NCI-H510A treated with DMSO at 0.1 percent for 48 hours (cell line): ENCODE measurements at places on chromosomes 6 and 20.
A peak's percentile ranks its signal among the peaks of the same experiment; 100 is the strongest.

GRCh38 chr20:45041464-45042337 is 59.2 kb downstream of the KCNS1 start:
- DNase-seq = peak; percentile 12

- no peak for DNase-seq
Observed at GRCh38 chr6:6560909-6561308, 27.6 kb upstream of the LY86 start.

DNA sequence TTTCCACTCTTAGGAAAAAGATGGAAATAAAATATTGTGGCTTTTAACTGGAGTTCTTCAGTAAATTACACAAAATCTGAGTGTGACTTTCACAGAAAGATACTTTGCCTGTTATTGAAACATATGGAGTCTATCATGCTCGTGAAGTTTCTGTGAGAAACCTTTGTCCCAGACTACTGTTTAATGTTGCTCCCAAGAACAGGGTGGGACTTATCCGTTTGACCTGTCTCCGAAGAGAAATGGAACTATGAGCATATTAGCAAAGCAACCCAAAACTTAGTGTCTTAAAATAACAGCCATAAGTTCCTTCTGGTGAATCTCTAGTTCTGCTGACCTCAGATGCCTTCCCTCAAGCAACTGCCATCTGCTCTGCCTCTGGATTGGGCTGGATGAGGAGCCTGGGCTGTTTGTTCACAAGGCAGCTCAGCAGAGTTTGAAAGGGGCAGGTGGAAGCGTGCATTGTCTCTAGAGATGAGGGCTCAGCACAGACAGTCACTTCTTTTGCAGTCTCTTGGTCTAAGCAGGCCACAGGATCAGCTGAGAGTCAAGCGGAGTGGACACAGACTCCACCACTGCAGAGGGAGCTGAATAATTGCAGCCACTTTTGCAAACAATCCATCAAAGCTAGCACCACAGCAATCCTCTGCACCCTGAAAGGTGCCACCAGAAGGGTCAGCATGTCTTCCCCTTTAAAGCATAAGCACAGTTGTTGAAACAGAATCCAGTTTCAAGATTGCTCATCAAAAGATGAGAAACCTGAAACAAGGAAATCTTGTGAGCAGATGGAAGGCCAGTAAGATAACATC is 52.8 kb downstream of the MYB start:
- peak; percentile 12 for DNase-seq

DNA sequence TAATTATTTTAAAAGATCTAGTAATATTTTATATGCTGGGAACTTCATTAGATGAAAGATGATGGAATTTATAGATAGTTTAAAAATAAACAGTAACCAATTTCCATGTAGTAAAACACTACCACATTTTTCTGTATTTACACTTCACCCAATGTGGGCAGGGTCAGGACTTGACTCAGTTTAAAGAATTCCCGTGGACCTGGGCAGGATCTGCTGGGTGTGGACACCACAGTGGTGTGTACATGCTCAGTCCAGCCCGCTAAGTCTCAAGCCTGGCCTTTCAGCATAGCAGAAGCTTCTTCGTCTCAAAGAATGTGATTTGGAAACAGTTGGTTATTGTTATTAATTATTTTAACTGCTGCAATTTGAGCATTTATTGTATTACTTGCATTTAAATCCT is 364.2 kb downstream of the SYNE1 start:
- DNase-seq = no peak

GRCh38 chr6:145809785-145810184 is 4.8 kb downstream of the FBXO30 start:
- DNase-seq = no peak
